ENCODE measurements at places on chromosomes 7 and 10. TPM values are rescaled to one million over a fixed set of nuclear protein-coding genes. Genes with fewer than 3 reads are reported as not detected.

The LGI1 gene
- 0.16 TPM for total RNA-seq

The BAIAP2L1 gene
- 1.1 TPM for total RNA-seq

The HTR5A gene
- not detected for total RNA-seq

The TMEM184A gene
- total RNA-seq = not detected

The ERCC6 gene
- 51.1 TPM for total RNA-seq
